ENCODE measurements at places on chromosomes 16 and 17.

GRCh38 chr17:44911133-44912001 lies 3.9 kb downstream of the GFAP start:
- no peak for DNase-seq

DNA sequence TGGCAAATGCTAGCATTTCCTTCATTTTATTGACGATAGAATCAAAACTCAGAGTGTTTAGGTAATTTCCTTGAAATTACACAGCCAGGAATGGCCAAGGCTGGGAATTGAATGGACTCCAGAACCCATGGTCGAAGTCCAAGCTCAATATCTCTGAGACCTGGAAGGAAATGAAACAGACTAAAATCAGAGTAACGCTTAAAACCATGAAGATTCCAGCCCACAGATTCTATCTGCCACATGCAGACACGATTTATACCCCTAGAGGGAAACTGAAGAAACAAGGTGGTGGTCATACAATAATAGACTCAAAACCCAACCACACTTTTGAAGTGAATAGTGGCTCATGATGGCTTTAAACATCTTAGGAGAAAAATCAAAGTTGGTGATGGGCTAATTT lies 95.6 kb downstream of the PRKCA start:
- DNase-seq: no peak

- DNase-seq: no peak
Measured at GRCh38 chr17:82674656-82675475, 23.6 kb downstream of the RAB40B start.

DNA sequence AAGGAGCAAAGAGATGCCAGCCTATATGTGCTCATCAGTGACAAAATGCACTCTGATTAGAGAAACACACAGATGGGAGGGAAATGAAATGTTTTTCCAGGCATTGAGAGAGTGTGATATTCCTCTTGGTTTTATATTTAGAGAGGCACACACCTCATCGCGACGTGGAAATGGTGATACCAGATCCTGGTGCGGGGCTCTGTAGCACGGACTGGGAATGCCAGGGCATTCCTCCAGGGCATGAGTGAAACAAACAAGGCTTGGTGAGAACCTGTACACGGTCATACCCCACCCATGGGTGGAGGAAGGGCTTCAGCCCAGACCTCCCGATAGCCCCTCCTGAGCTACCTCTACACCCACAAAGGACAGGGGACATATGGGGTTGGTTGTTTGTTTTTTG lies 280.2 kb downstream of the C16orf95 start:
- no peak for DNase-seq

- DNase-seq: no peak
Measured at GRCh38 chr16:21991621-21992020, 9.3 kb downstream of the PDZD9 start.

DNA sequence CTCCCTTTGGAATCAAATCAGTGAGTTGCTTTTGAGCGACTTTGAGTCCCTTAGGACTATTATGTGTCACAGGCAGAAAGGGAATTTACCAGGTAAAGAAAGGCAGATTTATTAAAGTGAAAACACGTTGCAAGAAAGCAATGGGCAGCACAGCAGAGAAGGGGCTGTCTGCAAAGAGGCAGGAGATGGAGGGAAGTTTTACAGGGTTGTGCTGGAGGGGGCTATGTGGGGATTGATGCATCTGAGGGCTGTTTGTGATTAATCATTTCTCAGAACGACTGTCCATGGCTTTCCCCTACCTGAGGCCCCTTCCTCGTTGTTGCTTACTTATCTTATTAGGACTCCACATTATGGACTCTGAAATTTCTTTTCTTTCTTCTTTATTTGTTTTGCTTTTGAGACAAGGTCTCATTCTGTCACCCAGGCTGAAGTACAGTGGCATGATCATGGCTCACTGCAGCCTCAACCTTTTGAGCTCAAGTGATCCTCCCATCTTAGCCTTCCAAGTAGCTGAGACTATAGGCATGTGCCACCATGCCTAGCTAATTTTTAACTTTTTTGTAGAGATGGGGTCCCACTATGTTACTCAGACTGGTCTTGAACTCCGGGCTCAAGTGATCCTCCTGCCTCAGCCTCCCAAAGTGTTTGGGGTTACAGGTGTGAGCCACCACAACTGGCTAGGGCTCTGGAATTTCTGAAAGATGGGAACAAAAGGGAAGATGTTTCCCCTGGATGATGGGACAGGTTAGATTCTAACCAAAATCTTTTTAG lies 5.5 kb downstream of the WWP2 start:
- no peak for DNase-seq

GRCh38 chr16:11484691-11485258 lies 101.9 kb downstream of the LITAF start:
- DNase-seq: no peak

GRCh38 chr17:47663912-47664623 lies 14.3 kb downstream of the KPNB1 start:
- DNase-seq: peak; percentile 12

GRCh38 chr17:82241926-82242697 lies 13.3 kb downstream of the SLC16A3 start:
- no peak for DNase-seq

- DNase-seq: no peak
Measured at GRCh38 chr17:80980397-80981061, 11.1 kb upstream of the CHMP6 start.

DNA sequence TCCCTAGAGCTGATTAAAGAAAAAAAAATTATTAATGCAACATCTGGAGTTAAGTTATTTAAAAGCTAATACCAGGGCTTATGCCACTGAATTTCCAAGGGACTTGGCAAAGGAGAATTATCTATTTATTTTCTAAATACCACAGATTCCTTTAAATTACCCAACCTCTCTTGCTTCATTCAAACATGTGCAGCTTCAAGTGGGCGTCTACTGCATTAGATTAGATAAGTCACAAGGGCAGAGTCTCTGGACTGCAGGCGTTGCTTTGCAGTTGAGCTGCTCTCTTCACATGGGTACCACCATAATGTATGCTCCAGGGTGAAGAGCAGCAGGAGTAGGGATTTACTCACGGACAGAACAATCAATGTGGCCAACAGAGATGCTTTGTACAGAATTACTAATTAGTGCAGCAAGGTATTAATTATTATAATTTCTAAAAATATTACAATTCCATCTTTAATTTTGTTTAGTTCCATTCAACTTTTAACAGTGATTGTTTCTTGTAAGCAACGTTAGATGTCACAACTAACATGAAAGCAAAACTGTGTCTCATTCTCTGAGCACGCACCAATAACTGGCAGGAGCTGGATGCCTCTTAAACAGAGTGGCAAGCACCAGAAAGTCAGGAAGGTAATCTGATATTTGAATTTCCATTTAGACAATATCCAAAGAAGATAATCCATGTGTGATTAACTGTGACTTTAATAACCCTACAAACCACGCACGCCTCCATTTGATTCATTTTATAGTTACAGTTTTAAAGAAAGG lies 214.2 kb downstream of the STX8 start:
- no peak for DNase-seq

DNA sequence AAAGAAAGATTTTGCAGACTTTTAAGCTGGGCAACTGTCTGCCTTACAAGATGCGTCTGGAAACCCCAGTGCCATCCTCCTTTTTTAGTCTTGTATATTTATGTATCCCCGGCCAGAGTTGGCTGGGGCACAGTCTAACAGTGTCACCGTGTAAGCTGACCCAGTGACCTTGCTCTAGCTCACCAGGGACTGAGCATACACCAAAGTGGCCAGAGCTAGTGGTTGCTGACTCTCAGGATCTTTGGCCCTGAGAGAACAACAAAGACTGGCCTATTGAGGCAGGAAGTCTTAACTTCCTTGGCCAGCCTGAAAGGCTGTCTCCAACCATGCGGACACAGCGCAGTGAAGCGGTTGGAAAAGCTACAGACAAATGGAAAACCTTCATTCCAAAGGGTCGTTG lies 745.2 kb downstream of the WWOX start:
- DNase-seq: no peak

- no peak for DNase-seq
Measured at GRCh38 chr16:78742501-78743283, 643.2 kb downstream of the WWOX start.

GRCh38 chr17:74883241-74883745 lies 10.1 kb downstream of the FADS6 start:
- no peak for DNase-seq

- no peak for DNase-seq
Measured at GRCh38 chr17:81167638-81168037, 1.6 kb upstream of the AATK start.

DNA sequence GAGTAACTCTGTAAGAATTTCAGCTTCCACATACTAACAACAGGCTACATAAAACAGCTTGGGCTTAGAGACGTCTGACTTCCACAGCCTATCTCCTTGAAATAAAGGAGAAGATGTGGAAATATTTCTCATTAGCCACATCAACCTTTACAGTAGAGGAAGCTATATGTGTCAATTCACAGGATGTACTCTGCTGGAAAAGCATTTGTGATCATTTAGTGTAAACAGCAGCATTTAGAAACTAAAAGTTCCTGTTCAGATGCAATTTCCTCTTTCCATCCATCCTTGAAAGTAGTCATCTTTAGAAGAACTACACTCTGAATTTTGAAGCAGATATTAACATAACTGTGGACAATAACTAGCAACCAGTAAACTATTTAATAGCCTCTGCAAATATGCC lies 46.2 kb downstream of the XPO6 start:
- no peak for DNase-seq

GRCh38 chr17:29159306-29159860 lies 20.8 kb downstream of the MYO18A start:
- DNase-seq: no peak

- no peak for DNase-seq
Measured at GRCh38 chr16:87792205-87792565, 26.4 kb upstream of the KLHDC4 start.

- no peak for DNase-seq
Measured at GRCh38 chr16:4680673-4681470, 12.5 kb upstream of the NUDT16L1 start.

- no peak for DNase-seq
Measured at GRCh38 chr17:15967706-15968399, 22.9 kb downstream of the ADORA2B start.

DNA sequence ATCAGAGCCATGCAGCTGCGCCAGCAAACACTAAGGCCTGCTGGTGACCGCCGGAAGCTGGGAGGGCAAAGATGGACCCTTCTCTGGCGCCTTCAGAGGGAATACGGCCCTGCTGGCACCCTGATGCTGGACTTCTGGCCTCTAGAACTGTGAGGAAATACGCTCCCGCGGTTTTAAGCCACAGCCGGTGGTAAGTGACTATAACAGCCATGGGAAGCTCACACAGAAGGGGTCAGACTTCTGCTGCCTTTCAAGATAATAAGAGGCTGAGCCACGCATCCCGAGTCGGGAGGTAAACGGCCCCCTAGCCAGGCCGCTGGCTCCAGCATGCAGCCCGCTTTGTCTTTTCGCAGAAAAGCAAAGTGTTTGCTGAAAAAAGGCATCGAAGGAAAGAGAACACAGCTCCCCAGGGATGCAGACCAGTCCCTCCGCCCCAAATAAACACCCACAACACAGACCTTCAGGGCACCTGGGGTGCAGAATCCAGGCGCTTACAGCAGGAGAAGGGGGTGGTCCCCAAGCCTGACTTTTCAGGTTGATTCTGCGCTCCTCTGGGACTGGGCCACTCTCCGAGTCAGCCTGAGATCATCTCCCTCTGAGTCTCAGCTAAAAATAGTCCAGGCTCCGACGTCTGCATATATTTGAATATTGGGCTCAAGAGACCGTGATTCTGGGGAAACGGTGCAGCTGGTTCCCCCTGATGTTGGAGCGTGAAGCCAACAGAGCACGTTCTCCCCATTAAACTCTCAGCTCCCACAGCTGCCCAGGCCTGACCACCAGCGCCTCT lies 89.7 kb downstream of the MGAT5B start:
- DNase-seq: no peak

GRCh38 chr17:47012457-47012856 lies 33.4 kb upstream of the RPRML start:
- no peak for DNase-seq

DNA sequence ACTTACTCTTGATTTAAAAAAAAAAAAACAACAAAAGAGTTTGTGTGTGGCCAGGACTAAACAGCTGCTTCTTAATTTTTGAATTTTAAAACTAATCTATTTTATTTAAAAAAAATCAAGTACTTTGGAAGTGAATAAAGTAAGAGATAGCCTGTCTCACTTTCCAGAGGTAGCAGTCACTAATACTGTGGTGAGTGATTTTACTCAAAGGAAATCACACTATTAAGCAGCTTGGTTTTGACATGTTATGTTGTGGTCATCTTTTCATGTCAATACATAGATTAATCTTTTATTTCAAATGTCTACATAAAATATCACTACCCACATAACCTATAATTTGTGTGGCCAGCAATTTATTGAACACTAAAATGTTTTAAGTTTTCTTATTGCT lies 102.2 kb upstream of the HLF start:
- no peak for DNase-seq

GRCh38 chr17:13888056-13888609 lies 181.2 kb upstream of the COX10 start:
- DNase-seq: no peak

GRCh38 chr17:76048711-76049110 lies 21.6 kb upstream of the EVPL start:
- no peak for DNase-seq

DNA sequence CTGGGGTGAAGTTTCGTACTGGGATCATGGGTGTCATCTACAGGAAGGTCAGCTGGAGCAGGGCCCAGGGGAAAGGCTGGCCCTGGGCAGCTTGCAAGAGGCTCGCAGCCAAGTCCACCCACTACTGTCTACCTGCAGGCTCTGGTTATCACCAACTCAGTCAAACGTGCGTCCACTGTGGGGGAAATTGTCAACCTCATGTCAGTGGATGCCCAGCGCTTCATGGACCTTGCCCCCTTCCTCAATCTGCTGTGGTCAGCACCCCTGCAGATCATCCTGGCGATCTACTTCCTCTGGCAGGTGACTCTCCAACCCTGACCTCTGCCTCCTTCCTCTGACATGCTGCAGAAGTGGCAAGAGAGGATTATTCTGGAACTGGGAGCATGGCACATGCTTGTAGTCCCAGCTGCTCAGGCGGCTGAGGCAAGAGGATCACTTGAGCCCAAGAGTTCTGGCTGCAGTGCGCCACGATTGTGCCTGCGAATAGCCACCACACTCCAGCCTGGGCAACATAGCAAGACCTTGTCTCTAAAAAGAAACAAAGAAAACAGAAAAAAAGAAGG lies 29.2 kb downstream of the ABCC3 start:
- no peak for DNase-seq

Measured in NCI-H1417 treated with DMSO at 0.1 percent for 48 hours (cell line).